ENCODE measurements at places on chromosomes 3 and 15.

DNA sequence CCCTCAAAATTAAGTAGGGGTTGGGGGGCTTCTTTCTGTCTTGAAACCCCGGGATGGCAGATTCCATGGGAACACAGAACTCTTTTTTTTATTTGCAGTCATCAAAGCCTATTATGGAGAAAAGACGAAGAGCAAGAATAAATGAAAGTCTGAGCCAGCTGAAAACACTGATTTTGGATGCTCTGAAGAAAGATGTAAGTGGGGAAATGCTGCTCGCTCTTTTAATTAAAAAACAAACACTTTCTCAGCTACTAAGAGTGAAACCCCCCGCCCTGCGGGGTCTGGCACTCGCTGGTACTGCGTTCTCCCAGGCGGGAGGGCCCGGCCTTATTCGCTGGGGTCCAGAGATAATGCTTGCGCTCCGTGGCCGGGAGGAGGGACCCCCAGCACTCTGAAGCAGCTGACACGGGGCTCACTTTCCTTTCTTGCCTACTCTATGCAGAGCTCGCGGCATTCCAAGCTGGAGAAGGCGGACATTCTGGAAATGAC, 615 bp downstream of the HES1 start:
- no peak for DNase-seq

- no peak for DNase-seq
Observed at GRCh38 chr3:39102504-39103323, 4.7 kb downstream of the GORASP1 start.

DNA sequence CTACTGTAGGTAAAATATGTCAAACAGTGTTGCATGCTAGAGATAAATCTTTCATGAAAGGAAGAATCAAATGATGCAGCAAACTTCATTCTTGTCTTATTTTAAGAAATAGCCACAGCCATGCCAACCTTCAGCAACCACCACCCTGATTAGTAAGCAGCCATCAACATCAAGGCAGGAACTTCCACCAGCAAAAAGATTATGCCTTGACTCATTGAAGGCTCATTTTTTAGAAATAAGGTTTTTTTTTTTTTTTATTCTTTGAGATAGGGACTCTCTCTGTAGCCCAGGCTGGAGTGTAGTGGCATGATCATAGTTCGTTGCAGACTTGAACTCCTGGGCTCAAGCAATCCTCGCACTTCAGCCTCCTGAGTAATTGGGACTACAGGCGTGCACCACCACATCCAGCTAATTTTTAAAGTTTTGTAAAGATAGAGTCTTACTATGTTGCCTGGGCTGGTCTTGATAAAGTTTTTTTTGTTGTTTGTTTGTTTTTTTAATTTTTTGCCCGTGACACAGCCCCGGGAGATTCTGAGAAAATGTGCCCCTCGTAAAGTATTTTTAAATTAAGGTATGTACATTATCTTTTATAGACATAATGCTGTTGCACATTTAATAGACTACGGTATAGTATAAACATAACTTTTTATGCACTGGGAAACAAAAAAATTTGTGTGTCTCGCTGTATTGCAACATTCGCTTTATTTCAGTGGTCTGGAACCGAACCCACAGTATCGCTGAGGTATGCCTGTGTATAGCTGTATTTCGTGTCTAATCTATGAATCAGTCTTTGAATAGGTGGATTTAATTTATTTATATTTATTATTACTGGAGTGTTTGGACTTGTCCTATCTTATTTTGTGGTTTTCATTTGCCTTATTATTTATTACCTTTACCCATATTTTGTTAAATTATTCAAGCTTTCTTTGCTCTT, 23.3 kb downstream of the SNRK start:
- DNase-seq = no peak

- no peak for DNase-seq
Observed at GRCh38 chr15:36903922-36904556, 196.3 kb downstream of the MEIS2 start.

DNA sequence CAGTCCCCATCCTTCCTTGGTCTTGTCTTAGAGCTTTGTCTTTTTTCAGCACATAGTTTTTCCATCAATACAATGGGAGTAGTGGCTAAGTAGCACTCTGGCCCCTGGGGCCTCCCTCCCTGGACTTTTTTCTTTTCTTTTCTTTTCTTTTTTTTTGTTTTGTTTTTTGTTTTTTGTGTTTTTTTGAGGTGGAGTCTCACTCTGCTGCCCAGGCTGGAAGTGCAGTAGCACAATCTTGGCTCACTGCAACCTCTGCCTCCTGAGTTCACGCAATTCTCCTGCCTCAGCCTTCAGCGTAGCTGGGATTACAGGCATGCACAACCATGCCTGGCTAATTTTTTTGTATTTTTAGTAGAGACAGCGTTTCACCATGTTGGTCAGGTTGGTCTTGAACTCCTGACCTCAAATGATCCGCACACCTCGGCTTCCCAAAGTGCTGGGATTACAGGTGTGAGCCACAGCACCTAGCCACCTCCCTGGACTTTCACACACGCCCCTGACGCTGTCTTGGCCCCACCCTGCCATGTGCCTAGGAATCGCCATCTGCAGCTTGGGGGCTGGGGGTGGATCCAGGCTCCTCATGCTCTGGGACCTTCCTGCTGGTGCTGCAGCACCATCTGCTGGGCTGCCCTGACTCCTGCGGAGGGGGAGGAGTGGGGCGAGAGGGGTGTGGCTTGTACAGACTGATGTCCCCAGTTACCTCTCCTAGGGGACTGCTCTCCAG, 2.8 kb downstream of the C15orf39 start:
- DNase-seq = peak; percentile 79

DNA sequence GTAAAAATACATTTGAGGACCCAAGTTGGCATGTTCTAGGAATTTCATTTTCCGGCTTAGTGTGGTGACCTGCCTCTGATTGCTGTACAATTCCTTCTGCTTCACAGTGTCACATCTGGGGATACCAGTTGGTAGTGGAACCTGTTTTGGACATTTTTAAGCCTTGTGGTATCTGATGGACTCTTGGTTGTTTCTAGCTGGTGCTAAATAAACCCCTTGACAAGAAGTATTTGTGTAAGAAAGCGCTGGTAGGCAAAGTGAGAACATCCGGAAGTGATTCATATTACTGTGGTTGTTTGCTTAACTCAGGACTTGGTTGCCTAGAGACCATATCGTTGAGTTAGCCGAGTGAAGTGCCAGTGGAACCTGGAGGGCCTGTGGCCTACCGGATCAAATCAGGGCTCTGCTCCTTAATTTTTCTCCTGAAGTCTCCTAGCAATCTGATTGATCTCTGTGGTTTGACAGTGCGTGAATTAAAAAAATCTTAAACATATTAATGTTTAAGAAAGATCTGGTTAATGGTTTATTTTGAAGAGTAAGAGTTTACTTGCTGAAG, 12.8 kb downstream of the IQGAP1 start:
- no peak for DNase-seq

GRCh38 chr3:78867409-78868372, 900.1 kb downstream of the ROBO1 start:
- DNase-seq = no peak

DNA sequence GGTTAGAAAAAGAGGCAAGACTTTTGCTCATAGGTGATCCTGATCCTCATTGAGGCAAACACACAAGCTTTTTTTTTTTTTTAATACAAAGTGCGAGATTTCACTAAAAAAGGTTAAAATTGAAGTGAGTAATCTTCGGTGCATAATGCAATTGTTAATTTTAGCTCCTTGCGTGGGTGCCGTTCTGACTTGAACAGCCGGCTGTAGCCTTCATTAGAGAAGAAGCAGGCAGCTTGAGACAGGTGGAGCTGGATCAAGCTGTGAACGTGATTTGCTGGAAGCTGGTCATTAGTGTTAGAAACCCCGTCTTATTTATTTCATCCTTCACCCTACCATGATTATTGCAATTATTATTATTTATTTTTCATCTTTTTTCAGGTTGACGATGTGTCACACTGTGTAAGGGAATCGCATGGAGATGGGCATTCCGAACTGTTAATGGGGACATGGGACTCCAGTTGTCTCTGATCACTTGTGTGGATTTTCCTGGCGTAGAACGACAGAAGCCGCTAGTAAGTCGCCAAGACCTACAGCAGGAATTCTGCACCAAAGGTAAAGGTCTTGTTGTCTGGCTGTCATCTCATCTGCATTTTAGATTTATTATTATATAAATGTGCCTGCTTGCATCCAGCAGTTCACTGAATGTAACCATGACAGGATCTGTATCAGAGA, 40.2 kb downstream of the ARPP21 start:
- DNase-seq = no peak

GRCh38 chr15:34654625-34655024, 71.2 kb upstream of the GOLGA8B start:
- no peak for DNase-seq

- no peak for DNase-seq
Observed at GRCh38 chr3:40308725-40309417, 636 bp upstream of the EIF1B start.

DNA sequence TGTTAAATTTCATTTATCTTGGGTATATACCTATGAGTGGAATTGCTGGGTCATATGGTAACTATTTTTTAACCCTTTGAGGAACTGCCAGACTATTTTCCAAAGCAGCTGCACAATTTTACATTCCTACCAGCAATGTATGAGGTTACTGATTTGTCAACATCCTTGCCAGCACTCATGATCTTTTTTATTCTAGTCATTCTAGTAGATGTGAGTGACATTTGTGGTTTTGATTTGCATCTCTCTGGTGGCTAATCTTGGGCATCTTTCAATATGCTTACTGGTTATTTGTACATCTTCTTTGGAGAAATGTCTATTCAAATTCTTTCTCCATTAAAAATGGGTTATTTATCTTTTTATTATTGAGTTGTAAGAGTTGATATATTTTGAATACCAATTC, 21.3 kb upstream of the LRRC58 start:
- DNase-seq = no peak

DNA sequence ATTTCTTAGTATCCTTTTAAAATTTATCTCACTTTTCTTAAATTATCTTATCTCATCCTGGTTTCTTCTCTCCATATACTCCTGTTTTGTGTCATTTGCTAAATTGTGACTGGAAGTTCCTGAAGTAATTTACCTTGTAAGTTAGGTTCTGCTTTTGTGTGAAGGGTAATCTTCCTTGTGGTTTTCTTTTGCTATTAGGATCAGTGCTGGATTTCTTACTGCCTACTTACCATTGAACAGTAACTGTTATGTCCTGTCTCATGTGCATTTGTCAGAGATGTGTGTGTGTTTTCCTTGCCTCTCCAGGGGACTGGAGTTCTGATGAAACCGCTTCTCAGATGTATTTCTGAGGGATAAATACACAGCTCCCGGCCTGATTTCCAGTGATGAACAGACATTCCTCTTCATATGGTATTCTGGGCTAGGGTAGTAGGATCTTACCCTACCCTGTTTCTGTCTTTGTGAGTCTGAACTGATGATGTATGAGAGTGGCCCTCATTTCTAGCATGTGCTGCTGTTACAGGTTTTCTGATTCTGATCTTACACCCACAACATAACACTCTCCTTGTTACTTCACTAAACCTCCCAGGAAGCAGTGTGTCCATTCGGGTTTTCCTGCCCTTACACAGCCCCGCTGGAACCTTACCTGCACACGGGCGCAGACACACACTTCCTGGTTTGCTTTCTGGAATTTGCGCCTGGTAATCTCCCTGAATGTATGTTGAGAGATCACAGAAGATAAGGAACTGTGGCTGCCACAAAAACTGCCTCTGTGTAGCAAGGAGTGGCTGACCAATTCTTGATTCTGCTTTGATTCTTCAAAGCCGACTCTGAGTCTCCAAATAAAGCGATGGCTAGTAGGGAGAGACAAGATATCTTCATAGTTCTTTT, 14.7 kb downstream of the PAK2 start:
- DNase-seq = no peak

DNA sequence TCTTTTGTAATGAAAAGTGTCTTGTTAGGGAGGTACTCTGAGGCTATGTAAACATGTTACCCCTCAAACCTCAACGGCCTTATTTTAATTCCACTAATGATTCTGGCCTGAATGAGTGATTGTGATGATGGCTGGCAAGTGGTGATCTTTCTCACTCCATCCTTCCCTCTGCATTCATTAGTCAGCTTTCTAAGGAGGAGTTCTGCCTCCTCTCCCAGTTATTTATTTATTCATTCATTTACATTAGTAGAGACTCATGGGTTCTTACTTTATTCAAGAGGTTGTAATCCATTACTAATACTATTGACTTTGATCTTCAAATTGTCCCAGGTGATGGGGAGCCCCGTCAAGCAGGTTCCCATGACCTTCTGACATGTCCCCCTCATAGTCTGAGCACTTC, 35.3 kb downstream of the GNB5 start:
- no peak for DNase-seq

- no peak for DNase-seq
Observed at GRCh38 chr3:140731440-140732119, 53.7 kb downstream of the TRIM42 start.

DNA sequence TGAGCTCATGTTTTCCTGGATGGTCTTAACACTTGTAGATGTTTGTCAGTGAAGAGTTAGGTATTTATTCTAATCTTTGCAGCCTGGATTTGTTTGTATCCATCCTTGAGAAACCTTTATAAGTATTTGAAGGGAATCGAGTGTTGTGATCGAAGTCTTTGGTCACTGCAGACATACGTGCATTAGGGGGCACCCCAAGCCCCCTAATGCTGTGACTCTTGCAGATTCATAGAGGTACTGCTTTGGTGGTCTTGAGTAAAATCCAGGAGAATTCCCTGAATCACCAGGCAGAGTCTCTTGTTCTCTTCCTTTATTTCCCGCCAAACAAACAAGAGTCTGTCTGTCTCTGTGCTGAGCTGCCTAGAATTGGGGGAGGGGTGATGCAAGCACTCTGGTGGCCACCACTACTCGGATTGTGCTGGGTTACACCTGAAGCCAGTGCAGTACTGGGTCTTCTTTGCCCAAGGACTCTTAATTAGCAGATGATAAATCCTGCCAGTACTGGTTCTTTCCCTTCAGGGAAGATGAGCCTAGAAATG, 170.5 kb upstream of the POU1F1 start:
- no peak for DNase-seq

DNA sequence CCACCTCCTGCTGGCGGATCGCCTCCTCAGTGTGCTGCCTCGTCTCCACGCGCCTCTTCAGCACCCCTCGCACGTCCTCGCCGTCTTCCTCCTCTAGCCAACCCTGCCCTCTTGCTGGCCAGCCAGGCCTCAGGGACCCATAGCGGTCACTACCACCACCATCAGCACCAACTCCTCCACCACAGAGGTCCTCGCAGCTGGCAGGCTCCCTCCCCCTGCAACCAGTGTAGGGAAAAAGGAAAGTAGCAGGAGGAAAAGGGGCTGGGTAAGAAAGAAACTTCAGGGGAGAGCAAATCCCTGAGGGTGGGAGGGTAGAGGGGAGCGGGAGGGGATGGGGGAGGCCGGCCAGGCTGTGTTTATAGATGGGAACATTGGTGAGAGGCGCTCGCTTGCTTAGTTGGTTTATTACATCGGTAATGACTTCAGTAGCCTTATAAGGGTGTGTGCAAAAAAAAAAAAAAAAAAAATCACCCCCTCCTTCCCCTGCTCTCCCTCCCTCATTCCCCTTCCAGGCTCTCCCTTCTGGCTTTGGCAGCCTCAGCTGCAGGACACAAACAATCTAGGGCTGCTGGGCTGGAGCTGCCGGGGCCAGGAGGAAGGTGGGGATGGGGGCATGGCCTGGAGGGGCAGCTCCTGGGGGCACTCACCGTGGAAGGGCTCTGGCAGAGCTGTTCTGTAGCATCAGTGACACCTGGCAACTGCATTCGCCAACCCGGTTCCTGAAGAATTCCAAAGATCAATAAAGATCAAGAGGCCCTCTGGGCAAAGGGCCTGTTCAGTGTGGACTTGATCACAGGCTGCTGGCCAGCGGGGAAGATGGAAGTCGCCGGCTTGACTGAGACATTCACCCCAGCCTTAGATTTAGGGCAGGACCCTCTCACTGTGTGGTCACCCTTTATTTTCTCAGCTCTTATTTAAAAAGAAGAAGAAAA, 116.2 kb upstream of the HACD2 start:
- DNase-seq = no peak
